ENCODE measurements at places on chromosomes 5 and 9.

DNA sequence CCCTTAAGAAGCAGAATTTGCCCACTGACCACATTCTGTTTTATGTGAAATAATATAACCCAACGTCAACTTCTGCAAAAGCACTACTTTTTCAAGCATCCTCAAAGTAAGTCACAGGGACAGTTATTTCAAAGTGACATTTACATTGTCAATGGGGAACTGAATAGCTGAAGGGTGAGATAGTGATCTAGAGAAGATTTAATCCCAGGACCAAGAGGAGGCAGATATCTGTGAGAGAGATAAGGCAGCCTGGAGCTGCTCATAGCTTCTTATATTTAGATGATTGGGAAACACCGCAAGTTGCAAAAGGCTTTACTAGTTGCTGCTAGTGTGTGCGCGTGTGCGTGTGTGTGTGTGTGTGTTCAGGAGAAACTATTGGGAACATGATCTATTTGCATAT, 210.4 kb upstream of the RFX3 start:
- no peak for DNase-seq

DNA sequence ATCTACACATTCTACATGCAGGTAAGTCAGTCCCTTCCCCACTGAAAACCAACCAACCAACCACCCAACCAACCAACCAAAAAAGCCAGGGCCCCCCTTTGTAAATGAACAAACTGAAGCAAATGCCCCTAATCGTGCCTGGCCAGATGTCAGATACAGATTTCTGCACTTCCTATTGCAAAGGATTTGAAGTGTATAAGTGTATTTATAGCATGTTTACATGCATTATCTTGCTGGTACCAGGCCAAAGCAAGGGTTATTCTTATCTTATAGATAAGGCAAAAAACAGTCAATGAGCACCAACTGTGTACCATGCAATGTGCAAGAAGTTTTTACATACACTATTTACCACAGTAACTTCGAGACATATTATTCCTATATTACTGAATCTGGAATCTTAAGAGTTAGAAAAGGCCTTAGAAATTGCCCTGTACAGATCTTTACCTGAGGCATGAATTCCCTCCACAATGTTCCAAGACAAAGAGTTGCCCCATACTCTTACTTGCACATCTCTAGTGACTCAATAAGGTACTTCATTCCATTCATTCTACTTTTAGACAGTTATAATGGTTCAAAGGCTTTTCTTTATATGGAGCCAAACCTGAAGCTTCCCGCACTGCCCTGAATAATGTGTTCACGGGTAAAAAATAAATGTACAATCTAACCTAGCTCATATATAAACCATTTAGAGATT, 51.7 kb upstream of the NR5A1 start:
- no peak for DNase-seq

- no peak for DNase-seq
These were observed at the start of gene NXNL2 for GRCh38 chr9:88534456-88535225. TSS of gene NXNL2 (plus strand) at chr9:88535178. CDS start at chr9:88535435, 257 bp downstream.

- no peak for DNase-seq
These were observed 910.2 kb downstream of the TAF11L14 start for GRCh38 chr5:18544421-18544820.

GRCh38 chr9:105264380-105264779, 19.9 kb downstream of the SLC44A1 start:
- no peak for DNase-seq

- DNase-seq, result no peak
These were observed 189.7 kb downstream of the MEF2C start for GRCh38 chr5:88693071-88693932.

GRCh38 chr5:55485073-55485472, 49.7 kb downstream of the PLPP1 start:
- no peak for DNase-seq

GRCh38 chr9:118128313-118128712, 424.1 kb downstream of the TLR4 start:
- no peak for DNase-seq

DNA sequence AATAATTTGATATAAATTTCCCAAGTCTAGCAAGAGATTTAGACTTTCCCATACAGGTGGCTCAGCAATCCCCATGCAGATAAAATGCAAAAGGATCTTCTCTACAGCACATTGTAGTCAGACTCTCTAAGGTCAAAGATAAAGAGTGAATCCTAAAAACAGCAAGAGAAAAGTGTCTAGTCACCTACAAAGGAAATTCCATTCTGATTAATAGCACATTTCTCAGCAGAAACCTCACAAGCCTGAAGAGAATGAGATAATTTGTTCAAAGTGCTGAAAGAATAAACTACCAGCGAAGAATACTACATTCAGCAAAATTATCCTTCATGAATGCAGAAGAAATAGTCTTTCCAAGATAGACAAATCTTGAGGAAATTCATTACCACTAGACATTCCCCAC, 493.3 kb downstream of the PRELID2 start:
- no peak for DNase-seq

DNA sequence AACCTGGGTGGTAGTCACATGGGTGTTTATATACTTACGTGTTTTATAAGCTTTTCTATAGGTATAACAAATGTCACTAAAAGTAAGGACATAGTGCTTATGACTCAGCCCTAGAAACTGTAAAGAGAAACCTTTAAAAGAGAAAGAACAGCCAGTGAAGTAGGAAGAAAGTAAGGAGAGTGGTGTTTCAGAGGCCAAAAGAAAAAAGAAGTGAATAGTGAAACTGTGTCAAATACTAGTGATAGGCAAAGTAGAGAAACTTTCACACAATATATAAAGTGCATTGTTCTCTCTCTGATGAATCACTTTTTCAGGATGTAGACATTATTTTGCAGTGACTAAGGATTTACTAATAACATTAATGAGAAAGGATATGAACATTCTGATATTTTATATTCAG, 74.2 kb upstream of the SUSD1 start:
- no peak for DNase-seq

DNA sequence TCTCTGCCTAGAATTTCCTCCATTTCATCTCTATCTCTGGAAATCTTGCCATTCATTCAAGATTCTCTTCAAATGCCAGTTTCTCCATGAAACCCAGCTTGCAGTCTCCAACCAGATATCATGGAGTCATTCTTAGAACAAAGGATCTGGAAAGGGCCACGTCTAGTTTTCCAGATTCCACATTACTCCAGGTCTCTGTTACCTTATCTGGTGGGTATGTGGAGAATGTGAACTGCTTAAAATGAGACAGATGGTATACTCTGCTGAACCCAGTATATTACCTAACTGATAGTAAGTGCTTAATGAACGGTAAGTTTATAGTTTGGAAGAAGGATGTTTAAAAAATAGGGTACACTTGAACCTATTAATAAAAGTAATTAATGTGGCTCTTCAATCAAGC, 52.3 kb upstream of the ZSWIM6 start:
- DNase-seq, result no peak
